CD4-positive, CD25-positive, alpha-beta regulatory T cell (primary cell): ENCODE measurements at places on chromosomes 11 and 22.
A peak's percentile ranks its signal among the peaks of the same experiment; 100 is the strongest.

- peak; percentile 97 for DNase-seq
These were observed at the start of gene TOB2 for GRCh38 chr22:41446639-41447434. TSS of gene TOB2 (minus strand) at chr22:41446801. CDS start at chr22:41437345, 9,456 bp downstream.

GRCh38 chr11:122422682-122423081, 232.8 kb upstream of the UBASH3B start:
- no peak for DNase-seq

DNA sequence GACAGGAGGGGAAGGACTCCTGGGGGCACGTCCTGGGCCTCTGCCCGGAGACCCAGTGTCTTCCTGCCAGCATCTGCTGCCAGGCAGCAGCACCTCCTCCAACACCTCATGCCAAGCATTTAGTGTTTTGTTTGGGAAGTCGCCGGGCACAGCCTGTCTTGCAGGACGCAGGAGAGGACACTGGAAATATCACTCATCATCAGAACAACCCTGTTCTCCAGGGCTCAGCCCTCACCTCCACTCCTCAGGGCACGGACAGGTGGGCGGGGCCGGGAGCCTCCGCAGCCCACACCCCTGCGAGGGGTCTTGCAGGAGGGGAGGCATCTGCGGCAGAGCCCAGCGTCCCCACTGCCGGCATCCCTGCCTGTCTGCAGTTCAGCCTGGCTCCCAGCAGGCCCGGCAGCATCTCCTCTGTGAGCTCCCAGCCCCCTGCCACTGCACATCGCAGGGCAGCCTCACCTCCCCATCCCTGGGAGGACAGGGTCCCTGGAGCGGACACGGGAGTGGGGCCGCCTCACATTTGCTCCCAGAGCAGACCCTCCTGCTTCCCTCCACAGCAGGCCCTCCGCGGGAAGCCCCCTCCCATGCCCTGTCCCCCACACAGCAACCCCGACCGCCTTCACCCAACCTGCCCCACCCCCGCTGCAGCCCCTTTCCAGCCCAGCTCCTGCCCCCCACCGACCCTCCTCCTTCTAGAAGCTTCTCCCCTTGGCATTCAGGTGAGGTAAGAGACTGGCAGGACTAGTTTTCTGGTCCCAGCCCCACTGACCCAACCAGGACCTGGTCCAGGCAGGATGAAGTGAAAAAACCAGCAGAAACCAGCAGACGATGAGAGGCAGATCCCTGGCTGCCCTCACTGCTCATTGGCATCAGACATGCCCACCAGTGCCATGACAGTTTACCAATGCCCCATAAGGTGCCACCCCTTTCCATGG, 72.7 kb downstream of the BRD1 start:
- no peak for DNase-seq

DNA sequence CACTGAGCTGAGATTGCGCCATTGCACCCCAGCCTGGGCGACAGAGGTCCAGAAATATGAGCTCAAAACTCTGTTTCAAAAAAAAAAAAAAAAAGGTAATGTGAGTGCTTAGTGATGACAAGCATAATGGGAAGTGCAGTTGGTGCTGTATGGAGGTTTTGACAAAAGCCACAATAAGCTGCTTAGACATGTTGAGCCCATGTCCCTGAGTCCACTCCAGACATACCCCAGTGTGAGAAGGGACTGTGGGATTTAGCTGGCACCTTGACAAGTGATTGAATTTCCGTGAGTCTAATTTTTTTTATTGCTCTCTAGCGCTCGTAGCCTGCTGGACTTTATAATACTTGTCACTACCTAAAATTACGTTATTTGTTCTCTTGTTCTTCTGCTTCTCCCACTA, 15.1 kb upstream of the LGR4 start:
- no peak for DNase-seq

- no peak for DNase-seq
These were observed 98.5 kb upstream of the SLC22A12 start for GRCh38 chr11:64492561-64492960.

DNA sequence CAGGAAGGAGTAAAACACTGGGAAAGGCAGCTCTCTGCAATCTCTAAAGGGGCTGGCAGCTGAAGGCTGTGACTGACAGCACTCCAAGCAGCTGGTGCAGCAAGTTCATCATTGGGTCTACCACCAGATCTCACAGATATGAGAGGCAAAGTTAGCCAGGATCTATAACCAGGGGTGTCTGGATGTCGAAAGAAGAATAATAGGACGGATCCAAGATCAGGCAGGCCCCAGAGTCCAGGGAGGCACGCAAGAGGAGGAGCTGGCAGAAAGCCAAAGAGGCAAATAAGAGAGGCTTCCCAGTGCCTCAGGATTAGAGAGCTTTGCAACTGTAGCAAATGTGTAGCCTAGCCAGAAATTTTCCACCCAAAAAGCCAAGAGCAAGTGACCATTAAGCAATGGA, 77.1 kb downstream of the RBMXL2 start:
- no peak for DNase-seq

- peak; percentile 7 for DNase-seq
These were observed 11.7 kb upstream of the GLYATL1 start for GRCh38 chr11:58927393-58928106.

- no peak for DNase-seq
These were observed 125.6 kb upstream of the CSNK2A3 start for GRCh38 chr11:11478687-11479086.

GRCh38 chr11:17810041-17810440, 75.5 kb downstream of the KCNC1 start:
- DNase-seq = no peak

DNA sequence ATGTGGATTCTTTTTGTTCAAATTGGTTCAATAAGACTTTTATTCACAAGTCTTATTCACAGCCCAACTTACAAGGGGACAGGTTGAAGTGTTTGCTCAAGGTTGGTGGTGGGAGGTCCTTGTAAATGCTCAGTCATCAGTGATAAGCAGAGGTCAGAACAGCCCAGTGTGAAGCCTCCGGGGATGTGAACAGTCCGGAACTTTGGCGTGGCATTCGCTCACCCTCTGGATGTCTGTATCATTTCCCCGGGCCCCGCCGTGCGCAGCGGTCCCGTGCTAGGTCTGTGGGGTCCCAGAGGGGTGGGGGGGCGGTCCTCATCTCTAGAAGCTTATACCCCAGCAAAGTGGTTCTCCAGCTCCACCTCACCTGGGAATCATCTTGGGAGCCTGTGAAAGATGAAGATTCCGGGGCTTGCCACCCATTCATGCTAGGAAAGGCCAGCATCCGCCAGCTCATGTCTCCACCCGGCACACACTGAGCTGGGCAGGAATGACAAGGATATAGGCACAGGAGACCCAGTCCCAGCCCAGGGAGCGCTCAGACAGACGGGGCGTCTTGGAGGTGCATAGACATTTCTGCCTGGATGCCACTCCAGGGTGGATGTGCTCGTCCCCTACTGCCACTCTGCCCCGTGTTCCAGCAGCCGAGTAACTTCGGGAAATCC, 327.5 kb downstream of the TBC1D22A start:
- no peak for DNase-seq

GRCh38 chr11:2777386-2777785, 77.6 kb upstream of the KCNQ1OT1 start:
- DNase-seq = no peak

DNA sequence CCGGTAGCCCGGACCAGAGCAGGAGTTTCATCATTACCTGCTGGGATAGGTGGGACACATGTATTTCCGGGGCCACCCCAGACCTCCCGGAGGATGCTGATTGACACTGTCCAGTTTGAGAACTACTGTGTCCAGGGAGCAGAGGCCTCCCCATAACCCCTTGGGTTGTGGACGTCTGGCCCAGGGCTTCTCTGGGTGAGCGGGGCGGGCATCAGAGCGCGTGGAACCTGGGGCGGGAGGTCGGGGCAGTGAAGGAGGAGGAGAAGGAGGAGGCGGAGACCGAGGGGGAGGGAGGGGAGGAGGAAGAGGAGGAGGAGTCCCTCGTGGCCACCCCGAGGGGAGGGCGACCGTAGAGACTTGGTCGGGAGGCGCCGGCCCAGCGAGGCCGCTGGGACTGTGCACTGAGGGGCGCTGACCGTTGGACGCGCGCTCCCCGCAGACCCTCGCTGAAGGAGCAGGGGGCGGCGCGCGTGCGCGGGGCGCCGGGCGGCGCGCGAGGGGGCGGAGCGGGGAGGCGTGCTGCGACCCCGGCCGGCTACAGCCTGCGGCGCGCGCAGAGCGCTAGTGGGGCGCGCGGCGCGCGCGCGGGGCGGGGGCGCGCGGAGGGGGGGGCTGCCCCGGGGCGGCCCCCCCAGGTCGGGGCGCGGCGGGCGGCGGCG, at the start of gene GRK3:
Gene GRK3, plus strand, starts transcription at position 356 of the 659 bp plus-strand sequence. CDS start 366 bp downstream, outside the sequence.
- DNase-seq = peak; percentile 58

GRCh38 chr11:7892840-7893254, 38.2 kb downstream of the OR10A6 start:
- DNase-seq = peak; percentile 47

- DNase-seq = no peak
These were observed 89.7 kb upstream of the SHISAL1 start for GRCh38 chr22:44402196-44403111.

GRCh38 chr22:22755778-22756100, 111.3 kb downstream of the GGTLC2 start:
- DNase-seq = no peak
